ENCODE measurements at places on chromosomes 1 and 21. TPM values are rescaled to one million over a fixed set of nuclear protein-coding genes. Genes with fewer than 3 reads are reported as not detected.

SPATA1 gene
- not detected for polyA plus RNA-seq

S100A7 gene
- polyA plus RNA-seq: 1.1 TPM

GBP4 gene
- not detected for polyA plus RNA-seq

PER3 gene
- polyA plus RNA-seq: 5.1 TPM

NBPF15 gene
- 21.6 TPM for polyA plus RNA-seq

MYOM3 gene
- polyA plus RNA-seq: 0.19 TPM

HMCN1 gene
- 7.1 TPM for polyA plus RNA-seq

A3GALT2 gene
- polyA plus RNA-seq: not detected

NCAM2 gene
- not detected for polyA plus RNA-seq

KLHDC9 gene
- 1.7 TPM for polyA plus RNA-seq

FCRLB gene
- polyA plus RNA-seq: 0.93 TPM

RHCE gene
- polyA plus RNA-seq: 0.32 TPM

EFNA1 gene
- polyA plus RNA-seq: 28.8 TPM

MAGI3 gene
- polyA plus RNA-seq: 3.8 TPM

RHEX gene
- polyA plus RNA-seq: not detected

MATN1 gene
- 0.05 TPM for polyA plus RNA-seq

HEYL gene
- polyA plus RNA-seq: 0.01 TPM

UTS2 gene
- not detected for polyA plus RNA-seq

Data from mammary epithelial cell (primary cell).